Activated CD4-positive, alpha-beta T cell treated with anti-CD3 and anti-CD28 coated beads, Interleukin-2, amount 10 ng/mL, durations not matched to agents 7 days and 5 days (primary cell): ENCODE measurements at places on chromosomes 1 and 21. TPM values are rescaled to one million over a fixed set of nuclear protein-coding genes. Genes with fewer than 3 reads are reported as not detected.

PTPN22 gene
- total RNA-seq = 62.8 TPM

MAGI3 gene
- total RNA-seq = 10.8 TPM

WLS gene
- not detected for total RNA-seq

S100A2 gene
- total RNA-seq = 1.8 TPM

IRF6 gene
- total RNA-seq = not detected

AMY1C gene
- not detected for total RNA-seq

RGS18 gene
- 0.15 TPM for total RNA-seq

B3GALT2 gene
- total RNA-seq = 1.3 TPM

DNA sequence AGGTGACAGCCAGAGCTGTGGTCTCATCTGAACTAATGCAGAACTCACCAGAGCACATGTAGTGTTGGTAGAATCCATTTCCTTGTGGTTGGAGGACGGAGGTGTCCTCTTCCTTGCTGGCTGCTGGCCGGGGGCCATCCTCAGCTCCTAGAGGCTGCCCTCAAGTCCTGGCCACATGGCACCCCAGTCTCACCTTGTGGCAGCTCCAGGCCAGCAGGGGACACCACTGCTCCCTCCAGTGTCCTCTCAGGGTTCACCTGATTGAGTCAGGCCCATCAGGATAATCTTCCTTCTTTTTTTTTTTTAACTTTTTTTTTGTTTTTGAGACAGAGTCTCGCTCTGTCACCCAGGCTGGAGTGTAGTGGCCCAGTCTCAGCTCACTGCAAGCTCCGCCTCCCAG is 2.9 kb downstream of the KCNE1 start:
- no peak overlapping the region for H3K27ac ChIP-seq
- H3K4me3 ChIP-seq = no peak overlapping the region
- DNase-seq = no peak
- no peaks in the 10 kb centered on the region for H3K4me1 ChIP-seq

DNA sequence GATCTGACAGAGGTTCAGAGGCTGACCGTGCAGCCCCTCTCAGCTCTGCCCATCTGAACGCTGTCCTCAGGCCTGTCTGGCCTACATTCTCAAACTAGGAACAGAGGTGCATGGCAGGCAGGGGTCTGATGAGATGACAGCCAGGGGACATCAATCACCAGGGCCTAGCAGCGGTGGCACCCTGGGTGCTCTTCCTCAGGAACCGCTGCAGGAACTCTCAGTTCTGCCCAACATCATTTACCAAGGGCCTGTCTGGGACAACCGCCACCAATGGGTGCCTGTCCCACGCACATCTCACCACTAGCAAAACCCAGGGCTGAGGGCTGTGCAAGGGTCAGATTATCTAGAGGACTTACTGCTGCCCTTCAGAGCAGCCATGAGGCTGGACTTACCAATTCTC is 245.7 kb downstream of the TOMM20 start:
- no peaks in the 10 kb centered on the region for H3K27me3 ChIP-seq
- H3K4me3 ChIP-seq = no peak overlapping the region
- no peak overlapping the region for H3K27ac ChIP-seq

DNA sequence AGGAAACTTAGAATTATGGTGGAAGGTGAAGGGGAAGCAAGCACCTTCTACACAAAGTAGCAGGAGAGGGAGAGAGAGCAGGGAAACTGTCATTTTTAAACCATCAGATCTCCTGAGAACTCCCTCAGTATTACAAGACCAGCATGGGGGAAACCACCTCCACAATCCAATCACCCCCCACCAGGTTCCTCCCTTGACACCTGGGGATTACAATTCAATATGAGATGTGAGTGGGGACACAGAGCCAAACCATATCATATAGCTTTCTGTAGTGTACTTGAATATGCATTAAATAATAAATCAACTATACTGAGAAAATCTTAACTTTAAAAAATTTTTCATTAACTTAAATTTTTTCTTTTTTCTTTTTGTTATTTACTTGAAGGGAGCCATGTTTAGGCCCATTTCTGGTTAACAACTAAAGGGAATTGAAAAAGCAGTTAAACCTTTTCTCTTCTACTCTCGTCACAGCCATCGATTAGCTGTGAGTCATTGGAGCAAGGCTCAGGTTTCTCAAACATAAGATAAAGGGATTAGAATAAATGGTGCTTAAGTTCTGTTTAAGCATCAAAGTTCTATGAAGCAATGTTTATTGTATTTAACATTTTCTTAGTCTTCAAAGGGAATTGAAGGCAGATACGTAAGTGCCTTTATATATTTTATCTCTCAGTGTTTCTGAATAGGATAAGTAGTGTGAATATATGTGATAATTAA is 72.2 kb upstream of the DPT start:
- peaks cover 12% of the 10 kb centered on the region for H3K27me3 ChIP-seq
- DNase-seq = no peak
- no peak overlapping the region for H3K27ac ChIP-seq
- H3K4me3 ChIP-seq = no peak overlapping the region
- H3K36me3 ChIP-seq = no peaks in the 10 kb centered on the region

GRCh38 chr1:55604749-55605148 is 389.6 kb upstream of the USP24 start:
- no peaks in the 10 kb centered on the region for H3K4me1 ChIP-seq
- no peak overlapping the region for H3K4me3 ChIP-seq
- H3K36me3 ChIP-seq = no peaks in the 10 kb centered on the region
- H3K27ac ChIP-seq = no peak overlapping the region
- no peaks in the 10 kb centered on the region for H3K27me3 ChIP-seq
- no peak for DNase-seq

DNA sequence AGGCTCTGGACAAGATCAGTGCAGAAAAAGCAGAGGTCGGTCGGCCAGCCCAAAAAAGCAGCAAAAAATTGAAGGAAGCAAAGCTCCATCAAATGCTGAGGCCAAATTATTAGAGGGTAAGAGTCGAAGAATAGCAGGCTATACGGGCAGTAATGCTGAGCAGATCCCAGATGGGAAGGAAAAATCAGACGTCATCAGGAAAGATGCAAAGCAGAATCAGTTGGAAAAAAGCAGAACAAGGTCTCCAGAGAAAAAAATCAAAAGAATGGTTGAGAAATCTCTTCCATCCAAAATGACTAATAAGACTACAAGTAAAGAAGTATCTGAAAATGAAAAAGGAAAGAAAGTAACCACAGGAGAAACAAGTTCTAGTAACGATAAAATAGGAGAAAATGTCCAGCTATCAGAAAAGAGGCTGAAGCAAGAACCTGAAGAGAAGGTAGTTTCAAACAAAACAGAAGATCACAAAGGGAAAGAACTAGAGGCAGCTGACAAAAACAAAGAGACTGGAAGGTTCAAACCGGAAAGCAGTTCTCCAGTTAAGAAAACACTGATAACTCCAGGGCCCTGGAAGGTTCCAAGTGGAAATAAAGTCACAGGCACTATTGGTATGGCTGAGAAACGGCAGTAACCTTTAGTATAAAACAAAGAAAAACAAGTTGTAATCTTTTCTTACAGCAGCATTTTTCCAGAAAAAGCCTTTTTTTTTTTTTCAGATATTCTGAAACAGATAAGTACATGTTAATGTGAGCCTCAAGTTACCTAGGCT is 75.7 kb downstream of the PHTF1 start:
- H3K27ac ChIP-seq = no peak overlapping the region
- H3K4me3 ChIP-seq = no peak overlapping the region
- H3K27me3 ChIP-seq = no peaks in the 10 kb centered on the region

GRCh38 chr1:54121482-54122134 is 31.2 kb downstream of the CDCP2 start:
- no peak overlapping the region for H3K4me3 ChIP-seq
- H3K4me1 ChIP-seq = peaks cover 9% of the 10 kb centered on the region
- no peak overlapping the region for H3K27ac ChIP-seq
- no peaks in the 10 kb centered on the region for H3K36me3 ChIP-seq

DNA sequence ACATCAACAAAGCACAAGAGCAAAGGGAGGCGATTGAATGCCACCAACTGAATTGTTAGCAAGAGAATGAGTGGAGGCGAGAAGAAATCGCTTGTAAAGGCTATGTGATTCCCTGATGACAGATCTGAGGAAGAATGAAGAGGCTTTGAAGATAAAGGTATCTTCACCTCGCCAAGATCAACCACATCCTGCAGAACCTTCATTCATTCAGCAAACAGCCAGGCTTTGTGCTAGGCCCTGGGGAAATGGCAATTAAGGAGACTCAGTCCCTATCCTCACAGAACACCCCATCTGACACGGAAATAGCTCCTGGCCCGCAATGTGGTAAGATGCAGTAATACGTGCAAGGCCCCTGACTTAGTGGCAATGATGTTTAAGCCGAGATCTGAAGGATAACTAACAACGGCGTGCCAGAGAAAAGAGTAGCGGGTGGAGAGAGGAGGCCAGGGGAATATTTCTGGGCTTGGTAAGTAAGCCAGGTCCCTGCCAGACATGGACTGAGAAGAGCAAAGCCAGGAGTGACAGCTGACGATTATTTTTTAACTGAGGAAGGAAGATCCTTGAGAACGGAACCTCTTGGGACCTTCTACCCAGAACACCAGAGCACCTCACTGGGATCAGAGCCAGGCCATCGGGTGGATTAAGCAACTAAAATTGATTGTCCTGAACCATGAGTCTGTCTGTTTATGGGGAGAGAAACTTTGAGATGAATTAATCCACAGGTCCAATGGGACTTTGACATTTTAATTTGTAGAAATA is 4.6 kb upstream of the VSIG8 start:
- H3K27ac ChIP-seq = no peak overlapping the region
- peak; percentile 10 for DNase-seq
- H3K4me3 ChIP-seq = no peak overlapping the region
- H3K36me3 ChIP-seq = no peaks in the 10 kb centered on the region

DNA sequence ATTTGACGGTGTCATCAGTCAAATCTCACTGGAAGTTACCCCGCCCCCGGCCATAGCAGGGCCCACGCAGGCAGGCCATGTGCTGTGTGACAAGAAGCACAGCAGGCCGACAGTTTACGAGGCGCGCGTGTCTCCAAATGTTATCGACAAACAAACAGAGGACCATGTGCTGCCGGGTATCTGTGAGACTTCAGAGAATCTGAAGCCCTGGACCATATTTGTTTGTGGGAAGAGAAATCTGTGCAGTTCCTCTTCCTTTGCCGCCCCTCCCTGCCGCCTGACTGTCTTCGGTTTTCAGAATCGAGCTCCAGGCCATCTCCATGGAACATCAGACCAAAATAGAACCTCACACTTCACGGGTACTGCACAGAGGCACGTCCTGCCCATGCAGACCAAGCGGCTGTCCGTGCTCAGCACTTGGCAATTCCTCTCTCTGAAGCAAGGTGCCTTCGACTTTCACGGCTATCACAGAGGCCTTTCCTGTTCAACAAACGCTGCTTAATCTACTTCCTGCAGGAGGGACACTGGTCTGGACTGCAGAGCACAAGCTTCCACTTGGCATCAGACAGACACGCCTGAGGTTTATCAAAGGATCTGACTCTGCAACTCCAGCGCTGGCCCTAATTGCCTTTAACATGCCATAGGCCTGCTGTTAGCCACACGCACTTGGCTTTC is 135.7 kb upstream of the KRTAP19-8 start:
- peak overlapping the region; percentile 85 for H3K27ac ChIP-seq
- peaks cover 47% of the 10 kb centered on the region for H3K36me3 ChIP-seq
- DNase-seq = peak; percentile 28
- H3K27me3 ChIP-seq = no peaks in the 10 kb centered on the region
- H3K4me1 ChIP-seq = peaks cover 78% of the 10 kb centered on the region

GRCh38 chr1:170503665-170504064 is 28.3 kb upstream of the GORAB start:
- H3K27me3 ChIP-seq = peaks cover 8% of the 10 kb centered on the region
- H3K36me3 ChIP-seq = no peaks in the 10 kb centered on the region

DNA sequence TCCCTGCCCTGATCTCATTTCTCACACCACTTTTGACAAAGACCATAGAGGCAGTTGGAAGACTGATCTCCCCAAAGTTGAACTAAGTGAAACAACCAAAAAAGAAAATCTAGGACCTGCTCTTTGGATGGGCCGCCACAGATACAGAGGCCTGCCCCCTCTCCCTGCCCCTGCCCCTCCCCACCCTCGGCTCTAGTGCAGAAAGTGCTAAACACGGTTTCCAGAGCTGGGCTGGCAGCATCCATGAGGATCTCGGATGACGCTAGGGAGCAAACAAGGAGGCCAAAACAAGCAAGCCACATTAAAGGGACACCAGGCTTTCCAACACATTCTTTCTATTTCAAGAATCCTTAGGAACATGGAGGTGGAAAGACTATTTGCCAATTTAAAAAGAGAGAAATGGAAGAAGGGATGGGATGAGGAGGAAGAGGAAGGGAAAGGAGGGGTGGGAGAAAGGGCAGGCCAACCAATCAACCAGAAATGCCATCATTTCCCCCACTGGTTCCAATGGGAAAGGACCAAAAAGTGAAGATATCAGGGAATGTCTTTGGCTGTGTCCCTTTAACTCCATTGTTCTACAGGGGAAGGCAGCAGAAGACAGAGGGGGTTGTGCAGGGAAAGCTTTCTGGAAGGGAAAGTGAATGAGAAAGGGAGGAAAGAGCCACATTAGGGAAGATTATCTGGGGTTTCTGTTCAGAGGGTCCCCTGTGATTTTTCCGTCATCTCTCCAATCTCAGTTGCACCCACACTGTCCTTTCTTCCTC is 38.3 kb upstream of the GOLT1A start:
- no peak overlapping the region for H3K4me3 ChIP-seq
- H3K27ac ChIP-seq = no peak overlapping the region
- H3K36me3 ChIP-seq = no peaks in the 10 kb centered on the region
- no peak for DNase-seq
- H3K4me1 ChIP-seq = no peaks in the 10 kb centered on the region
- no peaks in the 10 kb centered on the region for H3K27me3 ChIP-seq

DNA sequence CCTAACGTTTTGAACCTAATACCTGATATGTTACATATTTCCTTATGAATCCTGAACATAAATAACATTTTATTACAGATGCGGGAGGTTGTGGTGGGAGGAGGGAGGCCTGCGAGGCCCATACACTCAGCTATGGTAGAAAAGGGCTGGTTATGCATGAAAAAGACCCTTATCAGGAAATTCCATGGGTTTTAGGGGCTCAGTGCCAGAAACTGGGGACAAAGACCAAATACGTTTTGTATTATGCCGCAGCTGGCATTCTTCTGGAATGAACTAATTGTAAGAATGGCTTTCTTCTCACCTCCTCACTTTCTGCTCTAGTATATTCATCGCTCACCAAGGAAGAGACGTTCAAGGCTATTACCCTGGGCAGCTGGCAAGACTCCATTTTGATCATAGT is 76.7 kb downstream of the ADSS2 start:
- DNase-seq = no peak
- H3K27me3 ChIP-seq = no peaks in the 10 kb centered on the region
- no peaks in the 10 kb centered on the region for H3K36me3 ChIP-seq
- no peak overlapping the region for H3K27ac ChIP-seq
- peaks cover 3% of the 10 kb centered on the region for H3K4me1 ChIP-seq
